Stimulated activated naive CD8-positive, alpha-beta T cell treated with anti-CD3 and anti-CD28 coated beads, Interleukin-15, Interleukin-2, amounts not matched to agents 100 U/mL and 50 U/mL, for 24 hours (primary cell): ENCODE measurements at places on chromosomes 3 and 15.

- DNase-seq, result no peak
Observed at GRCh38 chr15:66631616-66632263, 65.9 kb upstream of the LCTL start.

DNA sequence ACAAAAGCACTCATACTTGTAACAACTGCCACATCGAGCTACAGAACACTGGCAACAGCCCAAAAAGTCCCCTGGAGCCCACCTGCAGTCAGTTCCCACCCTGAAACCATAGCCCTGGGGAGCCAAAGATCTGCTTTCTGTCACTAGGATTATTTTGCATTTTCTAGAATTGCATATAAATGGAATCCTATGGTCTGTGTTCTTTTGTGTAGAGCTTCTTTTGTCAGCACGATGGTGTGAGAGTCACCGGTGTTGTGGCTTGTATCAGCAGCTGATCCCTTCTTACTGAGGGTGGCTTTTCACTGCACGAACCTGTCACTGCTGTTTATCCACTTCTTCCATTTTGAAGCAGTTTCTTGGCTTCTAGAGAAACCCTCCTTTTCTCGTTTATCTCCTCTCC is 60.1 kb upstream of the PRR23E start:
- no peak for DNase-seq

DNA sequence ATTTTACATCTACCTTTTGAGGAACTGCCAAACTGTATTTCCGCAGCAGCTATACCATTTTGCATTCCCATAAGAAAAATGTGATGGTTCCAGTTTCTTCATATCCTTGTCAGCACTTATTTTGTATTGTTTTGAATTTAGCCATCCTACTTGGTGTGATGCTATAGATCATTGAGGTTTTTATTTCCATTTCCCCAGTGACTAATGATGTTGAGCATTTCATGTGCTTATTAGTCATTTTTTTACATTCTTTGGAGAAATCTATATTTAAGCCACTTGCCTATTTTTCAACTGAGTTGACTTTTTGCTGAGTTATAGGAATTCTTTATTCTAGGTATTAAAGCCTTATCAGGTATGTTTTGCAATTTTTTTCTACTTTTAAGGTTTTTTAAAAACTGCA is 347.6 kb upstream of the RARB start:
- DNase-seq, result no peak

- DNase-seq, result no peak
Observed at GRCh38 chr15:63163217-63163616, 5.9 kb upstream of the RPS27L start.

- DNase-seq, result peak; percentile 67
Observed at GRCh38 chr3:45064512-45065372, 38.6 kb downstream of the CLEC3B start.

DNA sequence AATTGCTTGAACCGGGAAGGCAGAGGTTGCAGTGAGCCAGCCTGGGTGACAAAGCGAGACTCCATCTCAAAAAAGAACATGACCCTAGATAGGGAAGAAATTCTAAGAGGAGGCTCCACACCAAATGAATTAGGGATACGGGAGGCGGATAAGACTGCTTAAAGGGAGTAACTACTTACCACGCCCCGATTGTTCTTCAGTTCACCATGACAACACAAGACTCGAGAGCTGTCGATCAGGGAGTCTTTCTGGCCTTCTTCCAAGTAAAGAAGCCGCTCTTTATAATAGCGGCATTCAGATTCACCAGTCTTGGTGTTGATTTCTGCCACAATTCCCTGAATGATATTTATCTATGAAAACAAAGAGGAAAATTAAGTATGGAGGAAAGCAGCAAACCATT is 53.9 kb upstream of the TASOR start:
- no peak for DNase-seq
